Neural crest cell (in vitro differentiated cells): ENCODE measurements at places on chromosomes 6 and 20. TPM values are rescaled to one million over a fixed set of nuclear protein-coding genes. Genes with fewer than 3 reads are reported as not detected.

DNA sequence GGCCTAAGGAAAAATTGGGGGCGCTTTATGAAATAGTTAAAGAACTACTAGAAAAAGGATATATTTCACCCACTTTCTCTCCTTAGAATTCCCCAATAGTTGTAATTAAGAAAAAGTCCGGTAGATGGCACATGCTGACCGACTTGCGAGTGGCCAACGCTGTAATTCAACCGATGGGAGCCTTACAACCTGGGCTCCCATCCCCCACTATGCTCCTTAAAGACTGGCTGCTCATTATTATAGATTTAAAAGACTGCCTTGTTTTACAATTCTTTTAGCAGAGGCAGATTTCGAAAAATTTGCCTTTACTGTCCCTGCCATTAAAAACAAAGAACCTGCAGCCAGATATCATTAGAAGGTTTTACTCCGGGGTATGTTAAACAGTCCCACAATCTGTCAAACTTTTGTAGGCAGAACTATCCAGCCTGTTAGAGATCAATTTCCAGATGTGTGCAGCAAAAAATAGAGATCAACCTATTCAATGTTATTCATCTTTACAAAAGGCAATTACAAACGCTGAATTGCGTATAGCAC is 58.5 kb upstream of the PRSS16 start:
- peak; percentile 39 for DNase-seq

- no peak for DNase-seq
Measured at GRCh38 chr6:41505122-41506049, 40.8 kb upstream of the FOXP4 start.

DNA sequence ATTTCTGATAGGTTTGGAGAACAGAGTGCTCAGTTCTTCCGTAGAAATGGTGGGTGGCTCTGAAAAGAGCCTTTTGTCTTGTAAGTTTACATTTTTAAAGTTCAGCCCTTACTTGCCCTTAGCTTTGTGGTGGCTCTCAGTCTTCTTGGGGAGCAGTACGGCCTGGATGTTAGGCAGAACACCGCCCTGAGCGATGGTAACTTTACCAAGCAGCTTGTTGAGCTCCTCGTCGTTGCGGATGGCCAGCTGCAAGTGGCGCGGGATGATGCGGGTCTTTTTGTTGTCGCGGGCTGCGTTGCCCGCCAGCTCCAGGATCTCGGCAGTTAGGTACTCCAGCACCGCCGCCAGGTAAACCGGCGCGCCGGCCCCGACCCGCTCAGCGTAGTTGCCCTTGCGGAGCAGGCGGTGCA is 19.5 kb downstream of the OR2B2 start:
- no peak for DNase-seq

GRCh38 chr20:19265646-19266374 is 53.4 kb downstream of the SLC24A3 start:
- DNase-seq, result no peak

DNA sequence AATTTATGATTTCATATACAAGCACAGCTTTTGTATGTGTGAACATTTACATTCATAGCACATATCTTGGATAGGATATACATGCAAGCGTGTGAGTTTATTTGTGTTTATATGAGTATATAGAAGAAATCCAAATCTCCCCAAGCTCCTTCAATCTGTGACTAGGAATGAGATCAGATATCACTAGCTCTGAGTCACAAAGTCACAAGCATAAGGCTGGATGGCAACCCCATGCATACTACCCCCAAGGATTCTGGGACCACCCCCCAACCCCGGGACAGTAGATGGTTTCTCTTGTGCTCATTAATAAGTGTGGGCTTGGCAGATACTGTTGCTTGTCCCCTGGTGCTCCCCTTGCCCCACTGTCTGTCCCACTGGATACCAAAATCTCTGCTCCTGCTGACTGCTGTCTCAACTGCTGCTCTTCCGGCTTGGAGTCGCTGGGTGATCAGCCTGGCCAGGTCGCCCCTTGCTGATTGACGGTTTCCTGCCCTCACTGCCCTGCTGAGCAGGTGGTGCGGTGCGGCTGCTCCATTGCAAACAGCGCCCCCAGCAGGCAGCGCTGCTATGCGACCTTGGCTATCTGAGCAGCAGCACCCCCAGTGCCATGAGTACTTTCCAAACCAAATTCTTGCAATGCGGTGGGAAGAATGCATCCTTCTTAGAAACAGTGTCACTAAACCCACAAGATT is 279.4 kb downstream of the CD83 start:
- DNase-seq, result no peak

- no peak for DNase-seq
Measured at GRCh38 chr6:135830452-135830881, 21.0 kb upstream of the PDE7B start.

- no peak for DNase-seq
Measured at GRCh38 chr6:91268941-91269340, 682.1 kb upstream of the MAP3K7 start.

- no peak for DNase-seq
Measured at GRCh38 chr6:145453376-145453775, 281.9 kb downstream of the EPM2A start.

- DNase-seq, result no peak
Measured at GRCh38 chr6:155791186-155791585, 335.5 kb upstream of the NOX3 start.

DNA sequence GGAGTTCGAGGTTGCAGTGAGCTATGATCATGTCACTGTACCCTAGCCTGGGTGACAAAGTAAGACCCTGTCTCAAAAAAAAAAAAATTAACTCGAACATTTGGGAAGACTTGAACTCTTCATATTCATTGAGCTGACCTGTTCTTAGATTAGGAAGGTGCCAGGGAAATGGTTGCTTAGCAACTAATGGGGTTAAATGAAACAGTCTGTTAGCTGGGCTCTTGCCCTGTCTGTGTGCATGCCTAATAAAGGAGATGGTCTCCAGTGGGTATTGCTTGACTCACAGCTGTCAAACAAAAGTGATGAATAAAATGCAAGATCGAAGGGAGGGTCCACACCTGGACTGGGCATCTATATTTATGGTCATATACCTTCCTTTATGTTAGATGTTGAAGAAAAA is 101.8 kb downstream of the KLHL32 start:
- no peak for DNase-seq

- DNase-seq, result no peak
Measured at GRCh38 chr6:43192911-43193310, 10.9 kb downstream of the CUL9 start.

GRCh38 chr6:119671105-119671504 is 321.5 kb upstream of the MAN1A1 start:
- no peak for DNase-seq

DNA sequence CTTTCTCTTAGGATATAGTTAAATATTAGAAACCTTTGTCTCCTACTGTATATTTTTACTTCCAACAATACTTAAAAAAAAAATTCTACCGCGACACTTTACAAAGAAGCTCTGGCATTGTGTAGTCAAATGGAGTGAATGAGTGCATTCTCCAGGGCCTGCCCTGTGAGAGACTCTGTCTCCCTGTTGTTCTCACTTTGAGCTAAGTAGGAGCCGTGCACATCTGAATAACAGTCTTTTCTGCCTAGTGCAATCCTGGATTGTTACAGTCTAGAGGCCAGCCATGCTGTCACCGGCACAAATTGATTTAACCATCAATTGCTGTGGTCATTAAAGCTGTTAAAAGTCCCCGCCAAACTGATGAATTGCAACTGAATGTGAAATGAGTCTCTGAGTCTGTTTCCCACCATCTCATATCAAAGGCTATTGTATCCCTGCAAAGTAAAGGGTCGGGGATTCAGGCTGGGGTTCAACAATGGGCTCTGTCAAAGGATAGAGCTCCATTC is 156.0 kb downstream of the RFPL4B start:
- DNase-seq, result peak; percentile 48

GRCh38 chr20:1014471-1014870 is 12.4 kb upstream of the RSPO4 start:
- no peak for DNase-seq

GRCh38 chr6:108353853-108354252 is 59.0 kb downstream of the AFG1L start:
- DNase-seq, result no peak

GRCh38 chr6:120648713-120649112 is 685.6 kb downstream of the TBC1D32 start:
- no peak for DNase-seq

DNA sequence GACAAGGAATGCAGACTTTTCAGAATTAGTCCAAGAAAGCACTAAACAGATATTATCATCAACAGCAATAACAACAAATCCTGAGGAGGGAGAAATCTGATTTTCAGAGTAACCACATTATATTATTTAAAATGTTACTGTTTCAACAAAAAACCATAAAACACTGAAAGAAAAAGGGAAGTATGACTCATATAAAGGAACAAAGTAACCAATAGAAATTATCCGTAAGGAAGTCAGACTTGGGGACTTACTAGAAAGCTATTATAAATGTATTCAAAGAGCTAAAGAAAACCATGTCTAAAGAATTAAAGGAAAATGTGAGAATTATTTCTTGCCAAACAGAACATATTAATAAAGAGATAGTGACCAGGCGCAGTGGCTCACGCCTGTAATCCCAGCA is 98.1 kb downstream of the MYLK4 start:
- DNase-seq, result no peak

DNA sequence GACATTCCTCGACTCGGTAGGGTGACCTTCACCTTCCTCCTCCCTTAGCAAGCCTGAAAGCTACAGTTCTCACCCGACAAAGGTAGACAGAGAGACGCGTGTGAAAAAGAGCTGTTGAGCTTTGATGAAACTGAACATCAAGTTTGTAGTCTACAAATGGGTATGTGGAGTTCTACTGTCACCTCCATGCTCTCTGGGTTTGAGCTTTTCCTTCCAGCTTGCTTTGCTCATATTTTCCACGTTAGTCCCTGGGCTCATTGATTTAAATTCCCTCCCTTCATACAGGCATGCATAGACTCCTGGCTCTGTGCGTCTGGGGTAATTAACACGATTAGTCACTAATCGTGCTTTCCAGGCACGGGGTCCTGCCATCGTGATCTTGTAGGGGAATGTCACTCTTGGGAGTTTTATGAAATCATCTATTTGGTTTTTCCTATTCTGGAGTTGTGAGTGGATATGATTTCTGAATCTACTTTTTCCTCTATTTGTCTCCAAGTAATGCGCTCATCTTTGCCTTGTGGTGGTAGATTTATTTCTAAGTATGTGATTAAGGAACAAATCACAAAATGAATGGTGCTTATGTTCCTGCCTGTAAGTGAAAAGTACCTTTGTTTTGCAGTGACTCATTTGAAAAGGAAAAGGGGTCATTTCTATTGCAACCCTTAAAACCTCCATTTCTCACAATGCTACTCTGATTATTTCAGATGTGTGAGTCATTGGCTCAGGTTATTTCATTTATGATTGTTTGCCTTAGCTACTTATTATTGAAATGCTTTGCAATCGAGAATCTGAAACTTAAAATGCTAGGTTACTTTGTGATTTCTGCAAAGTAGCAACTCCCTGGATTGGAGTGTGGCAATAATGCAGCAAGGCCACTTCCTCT is 154.6 kb downstream of the ZDHHC14 start:
- no peak for DNase-seq

DNA sequence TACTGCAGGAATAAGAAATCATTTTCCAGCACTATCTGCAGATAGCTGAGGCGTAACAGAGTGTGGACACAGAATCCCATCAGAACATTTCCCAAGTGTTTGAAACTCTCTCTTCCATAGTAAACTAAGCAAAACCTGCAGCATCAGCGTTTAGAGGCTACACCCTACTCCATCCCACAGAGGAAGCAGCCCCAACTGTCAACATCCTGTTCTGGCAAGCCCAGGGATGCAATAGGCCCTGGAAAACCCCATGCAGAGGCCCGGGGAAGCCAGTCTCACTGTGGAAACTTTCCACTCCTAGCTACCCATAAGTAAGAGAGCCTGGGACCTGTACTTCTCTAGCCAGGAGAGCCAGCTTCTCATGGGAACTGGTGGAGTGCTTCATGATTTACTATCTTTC is 129.4 kb downstream of the LY86 start:
- no peak for DNase-seq

- DNase-seq, result peak; percentile 25
Measured at GRCh38 chr6:7051780-7052442, 55.9 kb upstream of the RREB1 start.

GRCh38 chr20:19275630-19276071 is 63.2 kb downstream of the SLC24A3 start:
- DNase-seq, result no peak

GRCh38 chr6:17454316-17455005 is 61.1 kb downstream of the CAP2 start:
- no peak for DNase-seq

- peak; percentile 13 for DNase-seq
Measured at GRCh38 chr20:51767867-51768758, at the start of gene ATP9A. ATP9A (minus strand) TSS chr20:51768390; CDS start chr20:51768369, 21 bp downstream.

GRCh38 chr6:118485601-118486550 is 62.2 kb upstream of the PLN start:
- no peak for DNase-seq

DNA sequence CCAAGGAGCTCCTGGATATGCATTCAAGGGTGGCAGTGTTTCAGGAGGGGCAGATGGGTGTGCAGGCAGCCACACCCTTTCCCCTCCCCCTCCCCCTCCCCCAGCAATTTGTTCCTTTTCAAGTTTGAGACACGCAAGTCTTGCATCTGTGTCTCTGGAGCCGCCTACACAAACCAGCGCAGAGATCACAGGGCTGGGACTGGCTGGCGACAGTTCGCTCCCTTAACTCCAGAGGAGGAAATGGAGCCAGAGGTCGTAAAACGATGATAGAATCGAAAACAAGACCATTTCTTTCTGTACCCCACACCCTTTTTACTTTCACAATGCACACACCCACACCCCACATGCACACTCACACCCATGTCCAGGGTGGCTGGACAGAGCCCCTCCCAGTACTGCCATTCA is 163.1 kb downstream of the LY86 start:
- no peak for DNase-seq

Gene LY6G6F
- not detected in 2 replicates for total RNA-seq

Gene OOEP
- not detected in 2 replicates for total RNA-seq

Gene HLA-DQB1
- total RNA-seq, result 0.18 and 0.23 TPM in 2 replicates

Gene HCRTR2
- not detected in 2 replicates for total RNA-seq

Gene CYP39A1
- 1.5 and 2.1 TPM in 2 replicates for total RNA-seq

Gene SYTL3
- total RNA-seq, result 0.20 and 0.28 TPM in 2 replicates

Gene SIRPD
- not detected in 2 replicates for total RNA-seq

Gene RNF182
- 2.3 and 3.0 TPM in 2 replicates for total RNA-seq

Gene SLC22A16
- not detected in 2 replicates for total RNA-seq

Gene FKBP1C
- total RNA-seq, result 0.86 and 1.5 TPM in 2 replicates

Gene FNDC1
- total RNA-seq, result 0.05 and 0.09 TPM in 2 replicates

Gene BPIFA3
- not detected in 2 replicates for total RNA-seq
